ENCODE measurements at places on chromosomes 2 and 18.

DNA sequence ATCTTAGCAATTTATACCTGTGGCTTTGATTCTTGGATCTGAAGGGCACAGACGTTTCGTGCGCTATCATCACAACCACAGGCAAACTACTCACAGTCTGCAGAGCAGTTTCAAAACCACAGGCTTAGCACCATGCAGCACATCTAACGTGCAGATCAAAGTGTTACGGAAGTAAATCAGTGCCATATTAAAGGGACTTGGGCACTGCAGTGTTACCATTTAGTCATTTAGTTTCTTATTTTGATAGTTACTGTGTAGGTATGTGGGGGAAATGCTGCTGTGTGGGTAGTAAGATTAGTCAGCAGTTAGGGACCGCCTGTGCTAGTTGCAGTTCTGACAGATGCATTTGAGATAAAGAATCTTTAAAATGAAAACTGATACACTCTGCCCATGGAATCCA lies 384.0 kb downstream of the NBAS start:
- peak; percentile 75 for DNase-seq

DNA sequence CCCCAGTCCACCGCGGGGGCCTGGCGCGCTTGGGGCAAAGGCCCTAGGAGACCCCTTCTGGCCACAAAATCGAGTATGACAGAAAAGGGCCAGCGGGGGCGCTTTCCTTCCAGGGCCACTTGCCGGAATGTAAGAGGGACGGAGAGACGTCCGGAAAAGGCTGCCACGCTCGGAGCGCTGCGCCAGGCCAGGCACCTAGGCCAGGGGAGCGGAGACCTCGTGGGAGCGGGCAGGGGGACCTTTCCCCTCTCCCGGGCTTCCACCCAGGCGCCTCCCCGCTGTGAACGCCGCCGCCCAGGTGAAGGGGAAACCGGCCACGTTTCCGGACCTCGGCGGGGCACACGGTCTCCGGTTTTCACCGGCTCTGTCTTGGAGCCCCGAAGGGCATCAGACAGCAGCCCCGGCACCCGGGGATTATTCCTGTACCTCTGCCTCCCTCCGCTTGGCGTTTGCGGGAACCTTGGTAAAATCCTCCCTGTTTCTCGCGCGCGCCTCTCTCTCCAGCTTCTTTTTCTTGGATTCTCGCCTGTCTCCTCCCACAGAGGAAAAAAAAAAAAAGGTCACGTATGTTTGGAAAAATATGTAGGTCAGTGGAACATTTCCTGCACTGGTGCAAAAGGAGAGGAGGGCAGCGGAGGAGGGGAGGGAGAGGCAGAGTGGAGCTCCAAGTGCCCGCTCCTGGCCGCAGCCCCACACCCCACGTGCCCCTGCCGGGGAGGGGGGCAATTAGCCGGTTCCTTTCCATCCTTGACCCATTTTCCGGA lies 1.2 kb upstream of the NPAS2 start:
- peak; percentile 29 for DNase-seq

DNA sequence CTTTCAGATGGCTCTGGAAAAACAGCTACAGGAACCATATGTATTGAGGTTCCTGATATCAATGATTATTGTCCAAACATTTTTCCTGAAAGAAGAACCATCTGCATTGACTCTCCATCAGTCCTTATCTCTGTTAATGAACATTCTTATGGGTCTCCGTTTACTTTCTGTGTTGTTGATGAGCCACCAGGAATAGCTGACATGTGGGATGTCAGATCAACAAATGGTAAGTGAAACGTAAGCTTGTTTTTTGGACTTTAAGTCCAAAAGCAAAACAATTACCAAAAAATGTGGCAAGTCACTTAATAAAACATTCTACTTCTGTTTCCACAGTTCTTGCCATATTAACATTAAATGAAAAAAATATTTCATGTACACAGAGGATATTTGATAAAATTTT lies 26.8 kb downstream of the DSG4 start:
- DNase-seq: no peak

GRCh38 chr2:233867993-233868532 lies at the start of gene MSL3B:
MSL3B (minus strand) TSS chr2:233868386.
- peak; percentile 74 for DNase-seq

GRCh38 chr2:133503927-133504326 lies 64.3 kb downstream of the NCKAP5 start:
- DNase-seq: no peak

- no peak for DNase-seq
Observed at GRCh38 chr2:217907266-217907665, 95.5 kb downstream of the TNS1 start.

- no peak for DNase-seq
Observed at GRCh38 chr18:61900504-61901281, 7.9 kb upstream of the RNF152 start.

- DNase-seq: no peak
Observed at GRCh38 chr2:217807025-217807424, 195.8 kb downstream of the TNS1 start.

DNA sequence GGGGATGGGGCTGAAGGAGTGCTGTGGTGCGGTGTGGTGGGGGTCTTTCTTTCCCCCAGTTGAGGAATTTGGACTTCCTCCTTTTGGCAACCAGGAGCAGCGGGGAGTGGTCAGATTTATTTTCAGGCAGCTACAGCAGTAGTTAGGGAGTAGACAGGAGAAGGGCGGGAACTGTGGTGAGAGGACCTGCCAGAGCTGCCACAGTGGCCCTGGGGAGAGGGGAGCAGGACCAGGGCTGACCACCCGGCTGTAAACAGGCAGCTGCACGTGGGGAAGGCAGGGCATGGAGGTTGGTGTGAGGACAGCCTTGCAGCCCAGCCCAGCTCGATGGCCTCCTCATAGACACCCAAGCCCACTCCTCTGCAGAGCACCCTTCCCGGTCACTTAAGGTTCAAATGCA lies 197.2 kb downstream of the GLI2 start:
- DNase-seq: no peak

GRCh38 chr18:76564117-76564516 lies 69.1 kb upstream of the ZNF516 start:
- DNase-seq: no peak

- DNase-seq: no peak
Observed at GRCh38 chr2:207499114-207499513, 30.6 kb upstream of the CREB1 start.

GRCh38 chr18:415617-416612 lies 84.6 kb downstream of the COLEC12 start:
- no peak for DNase-seq

DNA sequence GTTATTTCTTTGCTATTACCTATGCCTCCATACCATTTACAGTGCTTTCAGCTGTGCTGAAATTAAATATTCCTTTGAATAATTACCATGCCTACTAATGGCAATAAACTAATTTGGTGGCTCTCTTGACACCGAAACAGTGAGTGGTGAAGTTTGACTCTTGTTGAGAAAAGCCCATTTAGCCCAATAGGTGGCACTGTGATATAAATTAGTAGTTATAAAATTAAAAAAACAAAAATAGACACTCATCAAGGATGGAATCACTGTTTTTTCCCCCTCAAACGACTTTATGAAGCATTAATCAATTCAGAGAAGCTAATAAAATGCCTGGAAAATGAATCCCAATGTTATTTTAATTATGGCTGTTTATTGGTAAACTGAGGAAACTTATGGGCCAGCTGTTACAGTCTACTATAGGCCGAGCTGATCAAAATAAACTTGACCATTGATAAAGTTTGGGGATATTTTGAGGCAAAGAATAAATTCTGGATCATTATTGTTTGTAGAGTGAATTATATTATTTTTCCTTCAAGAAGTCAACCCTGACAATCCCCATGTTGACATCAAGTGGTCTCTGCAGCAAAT lies 339.6 kb downstream of the TRIB2 start:
- DNase-seq: no peak

GRCh38 chr2:187842978-187843847 lies 289.0 kb upstream of the TFPI start:
- DNase-seq: no peak

- no peak for DNase-seq
Observed at GRCh38 chr2:134247679-134248078, 6.2 kb upstream of the MGAT5 start.

DNA sequence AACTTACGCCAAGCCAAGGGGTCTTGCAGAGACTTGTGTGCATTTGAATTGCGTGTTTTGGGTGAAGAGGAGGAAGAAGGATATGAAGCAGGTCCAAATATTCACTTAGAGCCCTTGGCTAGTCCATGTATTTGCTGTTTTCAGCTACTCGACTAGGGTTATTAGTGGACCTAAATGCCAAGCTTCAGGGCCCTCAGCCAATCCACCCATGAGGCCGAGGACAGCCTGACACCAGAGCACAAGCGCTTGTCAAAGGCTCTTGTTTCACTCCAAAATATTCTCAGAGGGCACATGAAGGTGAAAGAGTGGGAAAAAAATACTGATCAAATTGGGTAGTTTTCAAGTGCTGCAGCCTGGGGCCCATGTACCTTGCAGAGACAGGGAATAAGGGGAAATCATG lies 174.8 kb upstream of the ACAA2 start:
- no peak for DNase-seq

DNA sequence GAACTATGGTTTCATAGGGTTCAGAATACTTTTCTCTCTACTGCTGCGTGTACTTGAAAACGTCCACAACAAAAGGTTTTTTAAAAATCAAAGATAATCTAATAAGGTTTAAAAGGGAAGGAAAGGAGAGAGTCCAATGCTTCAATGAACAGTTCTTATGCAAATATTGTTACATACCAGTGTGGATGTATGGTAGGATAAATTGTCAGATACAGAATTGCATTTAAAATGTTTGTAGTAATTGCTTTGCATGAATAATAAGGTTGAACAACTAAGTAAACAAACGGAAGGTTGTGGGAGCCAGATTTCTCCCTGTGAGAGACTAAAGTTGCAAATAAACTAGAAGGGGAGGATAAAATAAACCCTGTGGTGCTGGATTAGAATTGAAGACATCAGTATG lies 53.8 kb upstream of the RBBP8 start:
- DNase-seq: no peak

DNA sequence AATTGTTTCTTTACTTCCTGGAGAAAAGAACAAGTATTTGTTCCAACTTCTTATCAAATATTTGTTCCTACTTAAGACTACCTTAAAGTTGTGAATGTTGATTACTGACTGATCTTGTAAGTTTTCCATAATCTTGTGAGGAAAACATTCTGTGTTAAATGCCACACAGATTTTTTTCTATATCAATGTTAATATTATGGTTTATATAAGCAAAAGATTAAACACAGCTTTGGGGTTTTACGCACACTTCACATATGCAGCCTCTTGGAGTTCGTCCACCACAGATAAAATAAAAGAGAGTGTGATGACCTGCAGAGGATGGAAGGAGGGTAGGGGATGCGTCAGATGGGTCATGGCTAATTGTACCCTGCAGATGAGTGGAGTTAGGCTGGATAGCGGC lies 780.0 kb upstream of the SALL3 start:
- no peak for DNase-seq

DNA sequence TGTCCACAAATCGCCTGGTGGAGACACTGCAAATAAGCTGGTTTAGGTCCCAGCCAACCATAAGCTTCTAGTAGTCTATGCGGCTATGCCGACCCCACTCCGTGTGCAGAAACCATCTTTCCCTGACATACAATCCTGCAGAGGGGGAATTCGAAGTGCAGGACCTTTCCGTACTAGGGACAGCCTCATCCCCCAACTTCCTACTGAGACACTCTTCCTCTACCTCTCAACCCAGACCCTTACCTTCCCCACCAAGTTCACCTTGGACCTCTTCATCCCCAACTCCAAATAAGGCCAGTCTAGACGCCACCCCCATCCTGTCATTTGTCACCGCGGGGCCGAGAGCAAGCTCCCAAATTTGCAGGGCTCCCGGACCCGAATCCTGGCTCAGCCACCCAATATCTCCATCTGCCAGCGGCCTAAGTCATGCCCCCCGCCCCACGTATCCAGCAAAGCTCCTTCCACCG lies 496 bp downstream of the SUCLG1 start:
- peak; percentile 17 for DNase-seq

GRCh38 chr18:76662626-76663025 lies 159.7 kb upstream of the ZNF236 start:
- DNase-seq: no peak

DNA sequence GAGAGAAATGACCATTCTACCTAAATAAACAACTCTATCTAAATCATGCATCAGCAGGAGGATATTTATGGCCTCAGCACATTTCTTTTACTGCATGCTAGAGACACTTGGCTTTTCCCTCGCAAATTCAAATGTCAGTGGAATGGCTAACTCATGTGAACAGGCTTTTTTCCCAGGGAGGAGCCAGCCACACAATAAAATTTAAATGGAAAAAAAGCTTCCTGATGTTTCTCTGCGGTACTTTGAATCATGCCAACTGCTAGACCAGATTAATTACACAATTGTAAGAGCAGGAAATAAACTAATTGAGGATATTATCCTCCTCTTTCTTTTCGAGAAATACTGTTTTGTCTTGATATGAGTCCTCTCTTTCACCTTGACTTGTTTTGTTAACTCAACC lies 676.3 kb downstream of the IRS1 start:
- DNase-seq: no peak

GRCh38 chr2:199589306-199589705 lies 131.6 kb upstream of the SATB2 start:
- DNase-seq: no peak

DNA sequence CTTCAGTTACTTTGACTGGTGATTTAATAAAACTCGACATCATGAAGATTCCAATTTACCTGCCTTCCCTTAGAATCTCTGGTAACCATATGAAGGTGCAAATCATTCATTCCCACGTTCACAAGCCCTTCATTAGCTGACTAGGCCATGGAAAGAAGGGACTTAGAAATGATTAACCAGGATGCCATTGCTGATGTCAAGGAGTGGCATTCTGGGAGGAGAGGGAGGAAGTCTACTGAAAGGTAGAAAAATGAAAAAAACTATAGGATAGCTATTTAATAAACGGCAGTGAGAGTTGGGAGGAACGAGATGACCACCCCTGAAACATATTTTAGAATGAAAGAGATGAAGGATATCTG lies 1.4 kb downstream of the ATIC start:
- no peak for DNase-seq

DNA sequence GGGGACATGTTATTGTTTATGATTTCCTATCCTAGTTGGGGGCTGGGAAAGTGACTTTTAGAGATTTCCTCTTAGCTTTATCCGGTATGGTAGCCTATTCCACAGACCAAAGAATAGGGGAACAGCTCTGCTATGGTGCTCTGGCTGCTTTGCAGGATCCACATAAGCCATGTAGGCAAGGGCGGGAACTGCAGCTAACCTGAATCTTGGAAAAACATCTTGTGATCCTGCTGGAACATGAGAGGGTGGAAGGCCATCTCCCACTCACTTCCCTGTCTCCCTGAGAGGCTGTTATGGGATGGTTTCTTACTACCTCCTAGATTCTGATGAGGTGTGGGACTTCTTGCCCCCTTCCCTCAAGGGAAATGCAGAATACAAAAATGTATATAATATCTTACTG lies 2.0 kb upstream of the DARS1 start:
- DNase-seq: no peak

DNA sequence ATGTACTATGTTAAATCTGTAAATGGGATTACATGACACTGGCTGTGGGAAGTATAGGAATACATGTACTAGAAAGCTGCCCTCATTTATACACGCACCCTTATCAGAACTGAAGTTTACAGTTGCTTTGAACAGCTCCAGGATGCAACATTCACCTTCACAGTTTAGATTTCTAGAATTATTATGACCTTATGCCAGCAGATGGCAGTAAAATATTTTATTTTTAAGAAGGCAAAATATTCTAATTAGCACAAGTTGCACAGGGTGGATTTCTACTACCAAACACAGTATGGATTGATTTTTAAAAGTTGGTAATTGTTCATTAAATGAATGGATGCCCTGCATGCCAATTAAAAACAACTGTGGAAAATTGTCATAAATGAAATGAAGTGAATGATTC lies 670.4 kb downstream of the KCNJ3 start:
- DNase-seq: no peak

- DNase-seq: no peak
Observed at GRCh38 chr2:170917957-170918356, 11.1 kb upstream of the GORASP2 start.

GRCh38 chr18:66395671-66396218 lies 208.1 kb downstream of the CDH19 start:
- DNase-seq: no peak

All from activated naive CD8-positive, alpha-beta T cell treated with anti-CD3 and anti-CD28 coated beads for 36 hours (primary cell).